Posterior vena cava (tissue), 2 donors: ENCODE measurements at places on chromosomes 7 and 10. TPM values are rescaled to one million over a fixed set of nuclear protein-coding genes. Genes with fewer than 3 reads are reported as not detected.

GRCh38 chr10:14995964-14996565, 36.9 kb downstream of the MEIG1 start:
- DNase-seq: no peak

- DNase-seq: no peak
These were observed 624.9 kb downstream of the ARL4A start for GRCh38 chr7:13312307-13312706.

GRCh38 chr10:58517491-58518355, 5.1 kb downstream of the BICC1 start:
- no peak for DNase-seq

GRCh38 chr10:75532253-75532924, 101.0 kb downstream of the LRMDA start:
- DNase-seq: no peak

- no peak for DNase-seq
These were observed 15.4 kb downstream of the STAM start for GRCh38 chr10:17659365-17659764.

DNA sequence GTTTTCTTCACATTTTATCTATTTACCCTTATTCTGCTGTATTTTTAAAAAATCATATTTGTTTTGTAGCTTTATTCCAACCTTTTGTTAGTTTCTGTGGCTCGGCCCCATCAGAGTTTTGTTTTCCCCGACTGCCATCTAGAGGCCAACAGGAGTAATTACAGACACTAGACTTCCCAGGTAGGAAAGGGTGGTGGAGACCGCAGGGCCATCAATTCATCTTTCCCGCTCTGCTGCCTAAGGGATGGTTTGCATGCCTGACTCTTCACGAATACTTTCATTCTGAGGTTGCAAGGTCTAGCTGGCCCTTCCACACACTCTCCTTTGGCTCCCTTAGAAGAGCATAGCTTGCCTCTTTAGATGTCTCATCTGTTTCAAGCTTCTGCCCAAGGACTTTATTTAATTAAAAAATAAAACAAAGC, 38.3 kb downstream of the LYZL2 start:
- peak; percentile 22 for DNase-seq

DNA sequence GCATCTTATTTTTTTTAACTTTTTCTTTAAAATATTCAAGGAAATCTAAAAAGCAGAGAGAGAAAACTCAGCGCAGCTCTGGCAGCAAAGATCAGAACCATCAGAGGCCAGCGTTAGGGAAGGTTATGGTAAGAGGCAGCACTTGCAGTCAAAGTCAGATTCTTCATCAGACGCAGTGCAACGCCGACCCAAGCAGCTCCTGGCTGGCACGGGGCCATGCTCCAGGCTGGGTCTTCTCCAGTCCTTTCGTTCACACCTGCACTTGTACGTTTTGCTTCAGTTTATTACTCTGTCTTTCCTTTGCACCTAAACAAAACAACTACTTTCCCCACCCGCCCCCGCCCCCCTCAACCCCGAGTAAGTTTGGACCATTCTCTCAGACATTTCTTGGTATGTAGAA, 43.1 kb upstream of the SEC61G start:
- no peak for DNase-seq

GRCh38 chr7:82419200-82419599, 24.4 kb downstream of the CACNA2D1 start:
- no peak for DNase-seq

GRCh38 chr7:158672975-158673374, 31.6 kb downstream of the NCAPG2 start:
- DNase-seq: no peak

DNA sequence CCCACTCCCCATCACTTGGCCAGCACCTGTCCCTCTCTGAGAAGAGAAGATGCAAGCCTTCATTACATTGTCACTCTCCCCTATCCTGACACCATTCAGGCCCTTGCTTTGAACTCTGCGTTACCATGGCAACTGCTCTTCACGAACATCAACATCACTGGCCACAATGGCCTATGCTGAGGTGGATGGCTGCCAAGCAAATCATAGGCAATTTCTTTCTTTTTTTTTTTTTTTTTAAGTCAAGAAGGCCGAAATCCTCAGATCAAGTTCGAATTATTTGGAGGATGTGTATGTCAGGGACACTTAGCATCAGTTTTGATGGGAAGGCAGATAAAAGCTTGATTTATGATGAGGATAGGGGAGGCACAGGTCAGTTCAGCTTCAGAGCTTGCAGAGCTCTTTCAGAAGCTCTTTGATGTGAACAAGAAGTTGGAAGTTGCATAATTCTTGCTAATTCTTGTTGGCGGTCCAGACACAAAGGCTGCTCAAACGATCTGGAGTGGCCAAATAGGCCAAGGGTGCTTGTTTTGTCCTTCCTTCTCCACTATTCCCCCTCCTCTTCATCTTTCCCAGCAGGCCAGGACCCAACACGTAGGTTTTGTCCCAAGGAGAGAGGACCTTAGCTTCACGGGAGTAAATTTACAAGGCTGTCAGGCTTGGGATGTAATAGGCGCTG, 179.9 kb upstream of the NPVF start:
- no peak for DNase-seq

DNA sequence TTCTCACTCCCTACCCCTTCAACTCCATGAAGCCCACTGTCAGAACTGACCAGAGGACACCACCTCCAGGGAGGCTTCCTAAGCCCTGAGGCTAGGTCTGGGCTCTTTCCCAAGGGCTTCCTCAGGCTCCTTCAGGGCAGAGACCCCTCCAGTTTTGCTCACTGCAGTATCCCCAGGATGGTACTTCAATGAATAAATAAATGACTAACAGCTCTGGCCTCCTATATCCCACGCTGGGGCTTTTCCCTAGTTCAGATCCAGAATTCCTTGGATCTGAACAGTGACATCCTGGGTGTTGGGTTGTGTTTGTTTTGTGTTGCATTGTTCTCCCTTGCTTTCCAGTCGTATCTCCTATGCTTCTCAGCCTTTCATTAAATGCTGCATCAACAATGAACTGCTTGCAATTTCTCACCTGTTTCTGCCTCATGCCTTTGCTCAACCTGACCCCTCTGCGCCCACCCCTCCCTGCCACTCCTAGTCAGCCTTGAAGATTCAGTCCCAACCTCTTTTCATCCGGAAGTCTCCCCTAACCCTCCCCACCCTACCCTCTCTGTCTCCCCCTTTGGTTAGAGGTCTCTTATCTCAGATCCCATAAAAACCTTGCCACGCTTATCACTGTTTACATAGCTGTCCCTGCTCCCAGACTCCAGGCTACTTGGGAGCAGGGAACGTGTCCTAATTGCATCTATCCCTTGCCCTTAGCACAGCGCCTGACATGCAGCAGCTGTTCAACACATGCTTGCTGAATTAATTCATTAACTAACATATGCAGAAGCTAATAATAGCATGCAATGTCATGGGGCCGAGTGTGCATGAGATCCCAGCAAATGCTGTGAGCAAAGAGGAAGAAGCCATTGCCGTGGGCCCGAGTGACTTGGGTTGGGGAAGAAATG, 41.7 kb downstream of the PPP1R3C start:
- no peak for DNase-seq

GRCh38 chr7:111561654-111561903, 713 bp downstream of the IMMP2L start:
- no peak for DNase-seq

DNA sequence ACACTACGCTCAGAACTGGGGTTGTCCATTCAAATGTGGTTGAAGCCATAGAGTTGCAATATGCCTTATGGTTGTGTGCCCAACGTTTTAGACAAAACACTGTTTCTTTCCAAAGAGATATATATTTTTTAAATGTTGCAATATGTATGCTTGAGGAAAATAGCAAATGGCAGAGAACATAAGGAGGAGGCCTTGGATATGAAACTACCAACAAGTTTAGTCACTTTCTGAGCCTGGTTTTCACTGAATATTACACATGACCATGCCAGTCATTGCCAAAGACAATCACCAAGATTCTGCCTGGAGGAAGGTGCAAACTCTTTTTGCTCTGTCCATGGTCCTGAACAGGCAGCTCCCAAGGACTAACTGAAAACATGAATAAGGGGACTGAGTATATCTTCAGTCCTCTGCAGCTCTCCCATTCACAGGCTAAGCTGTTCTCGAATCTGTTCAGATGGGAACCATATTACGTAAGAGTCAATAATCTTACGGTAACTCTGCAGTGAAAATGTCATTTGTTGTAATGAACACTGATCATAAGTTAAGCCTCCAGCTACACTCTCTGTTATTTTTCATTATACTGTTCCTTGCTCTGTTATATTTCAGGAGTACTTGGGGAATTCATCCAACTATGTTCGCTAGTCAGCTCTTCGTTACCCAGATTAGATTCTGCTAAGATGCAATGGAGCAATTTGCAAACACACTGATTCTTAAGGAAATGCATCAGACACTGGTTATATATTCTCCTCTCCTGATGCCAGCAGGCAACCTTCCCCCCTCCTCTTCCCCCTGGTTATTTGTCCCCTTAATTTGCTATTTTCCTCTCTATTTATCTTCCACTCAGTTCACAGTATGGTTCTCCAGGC, 90.7 kb upstream of the C1QL3 start:
- DNase-seq: no peak

DNA sequence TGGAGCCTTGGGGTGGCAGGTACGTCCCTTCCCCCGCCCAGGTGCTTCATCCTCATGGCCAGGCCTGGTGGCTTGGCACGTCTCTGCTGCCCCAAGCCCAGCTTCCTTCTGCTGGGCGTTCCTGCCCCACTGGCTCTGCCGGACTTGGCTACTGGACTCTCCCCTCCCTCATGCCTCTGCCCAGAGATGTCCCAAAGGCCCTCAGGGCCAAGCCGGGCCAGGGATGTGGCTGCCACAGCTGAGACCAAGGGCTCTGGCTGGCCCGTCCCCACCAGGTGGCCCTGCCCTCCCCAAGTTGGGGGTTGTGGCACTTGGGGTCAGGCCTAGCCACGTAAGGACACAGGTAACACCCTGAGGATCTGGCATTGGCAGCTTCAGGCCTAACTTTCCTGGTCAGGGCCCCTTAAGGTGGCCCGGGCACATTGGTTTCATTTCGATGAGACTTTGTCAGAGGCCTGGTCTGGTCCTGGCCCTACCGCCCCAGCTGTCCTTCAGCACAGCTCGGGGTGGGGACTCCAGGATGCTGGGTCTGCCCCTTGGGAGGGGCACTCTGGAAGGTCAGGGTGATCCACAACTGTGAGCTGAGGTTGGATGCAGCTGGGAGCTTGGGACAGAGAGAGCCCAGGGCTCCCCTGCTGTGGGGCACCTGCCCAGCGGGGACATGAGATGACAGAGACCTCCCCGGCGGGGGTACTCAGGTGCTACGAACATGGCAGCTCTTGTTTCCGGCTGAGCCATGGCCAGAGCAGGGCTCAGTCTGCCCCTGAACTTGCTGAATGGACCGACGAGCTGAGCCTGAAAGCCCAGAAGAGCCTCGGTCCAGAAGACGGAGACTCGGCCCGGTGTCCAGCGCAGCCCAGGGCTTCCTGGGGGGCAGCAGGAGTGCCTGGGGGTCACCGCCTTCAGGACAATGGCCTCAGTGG, 2.9 kb downstream of the BHLHA15 start:
- peak; percentile 78 for DNase-seq

DNA sequence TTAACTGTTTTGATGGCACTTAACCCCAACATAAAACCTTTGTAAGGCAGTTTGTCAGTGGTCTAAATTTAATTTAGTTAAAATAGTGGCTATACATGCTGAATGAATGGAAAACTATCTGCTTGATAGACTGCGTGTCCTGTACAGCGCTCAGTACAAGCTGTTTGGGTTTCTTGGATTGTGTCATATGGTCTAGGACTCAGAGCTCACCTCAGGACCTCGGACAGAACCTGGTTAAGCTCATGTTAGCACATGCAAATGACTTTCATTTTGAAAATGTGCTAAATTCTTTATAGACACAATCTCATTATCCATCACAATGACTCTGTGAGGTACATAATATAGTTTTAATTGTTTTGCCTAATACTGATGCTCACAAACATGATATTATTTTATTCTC, 55.7 kb upstream of the RELN start:
- DNase-seq: no peak

- DNase-seq: peak; percentile 77
These were observed 50.6 kb upstream of the DUSP5 start for GRCh38 chr10:110446954-110447608.

DNA sequence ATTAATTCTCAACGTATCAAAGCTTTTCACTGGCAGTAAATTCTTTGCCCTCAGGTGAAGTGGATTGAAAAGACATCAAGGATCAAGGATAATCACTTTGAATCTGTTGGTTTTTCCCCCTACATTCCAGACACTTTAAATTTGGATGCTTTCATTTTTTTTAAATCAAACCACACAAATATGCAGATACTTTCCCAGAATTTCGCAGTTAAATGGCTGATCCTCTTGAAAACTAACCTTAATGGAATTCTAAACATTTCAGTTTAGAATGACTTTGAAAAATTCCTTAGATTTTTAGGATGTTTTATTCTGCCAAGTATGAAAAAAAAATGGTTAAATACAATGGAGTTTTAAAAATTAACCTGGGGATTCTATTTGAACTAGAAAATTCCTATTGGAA, 325.9 kb downstream of the GFRA1 start:
- no peak for DNase-seq

GRCh38 chr7:39187130-39187529, 209.4 kb downstream of the POU6F2 start:
- DNase-seq: no peak

DNA sequence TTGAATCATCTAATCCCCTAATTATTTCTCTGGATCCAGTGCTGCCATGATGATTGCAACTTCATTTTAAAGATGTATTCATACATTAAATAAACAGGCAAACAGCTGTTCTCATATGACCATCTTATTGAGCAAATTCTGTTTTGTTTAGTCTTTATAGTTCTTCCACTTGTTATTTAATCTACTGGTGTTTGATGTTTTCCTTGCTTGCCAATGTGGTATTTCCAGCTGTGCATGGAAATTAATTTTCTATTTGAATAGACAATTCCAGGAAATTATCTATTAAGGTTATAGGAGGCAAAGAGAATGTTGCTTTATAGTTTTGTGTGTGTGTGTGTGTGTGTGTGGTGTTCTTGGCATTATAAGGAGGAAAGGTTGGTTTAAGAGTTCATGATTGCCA, 167.0 kb upstream of the PRPS1L1 start:
- DNase-seq: no peak

GRCh38 chr10:52250510-52250909, 63.6 kb upstream of the DKK1 start:
- no peak for DNase-seq

DNA sequence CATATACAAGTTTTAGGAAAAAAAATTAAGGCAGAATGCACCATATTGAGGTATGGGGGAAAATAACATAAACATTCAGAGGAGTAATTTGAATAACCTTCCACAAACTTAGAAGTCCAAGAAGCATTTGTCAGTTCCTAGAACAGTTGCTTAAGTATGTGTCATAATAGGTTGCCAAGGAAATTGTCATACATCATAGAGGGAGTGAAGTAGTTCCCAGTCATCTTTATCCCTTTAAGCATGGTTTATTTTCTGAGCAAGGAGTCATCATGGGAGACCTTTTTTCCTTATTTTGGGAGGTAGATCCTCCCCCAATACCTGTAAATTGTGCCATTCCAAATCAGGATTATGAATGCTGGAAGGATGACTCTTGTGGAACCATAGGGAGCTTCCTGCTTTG, at the start of gene SSMEM1:
TSS of gene SSMEM1 (plus strand) at position 219 of the 400 bp plus-strand sequence. CDS start at position 270, 51 bp downstream.
- no peak for DNase-seq

GRCh38 chr7:100088621-100089457, at the start of gene COPS6:
COPS6 (plus strand) TSS chr7:100088969; CDS start chr7:100088991, 22 bp downstream.
- DNase-seq: peak; percentile 95

GRCh38 chr7:104208421-104208780, 588 bp upstream of the ORC5 start:
- no peak for DNase-seq

Gene FKBP6
- not detected for total RNA-seq

Gene NRG3
- 0.93 TPM for total RNA-seq

Gene PLEKHS1
- not detected for total RNA-seq

Gene RFC2
- total RNA-seq: 12.5 TPM

Gene KIAA1217
- 20.3 TPM for total RNA-seq

Gene PNLIP
- not detected for total RNA-seq

Gene COL13A1
- 1.3 TPM for total RNA-seq

Gene SUN3
- total RNA-seq: not detected

Gene WBP1L
- 61.4 TPM for total RNA-seq
